Activated CD4-positive, alpha-beta T cell treated with anti-CD3 and anti-CD28 coated beads for 1 hour (primary cell): ENCODE measurements at places on chromosomes 12 and 14.

DNA sequence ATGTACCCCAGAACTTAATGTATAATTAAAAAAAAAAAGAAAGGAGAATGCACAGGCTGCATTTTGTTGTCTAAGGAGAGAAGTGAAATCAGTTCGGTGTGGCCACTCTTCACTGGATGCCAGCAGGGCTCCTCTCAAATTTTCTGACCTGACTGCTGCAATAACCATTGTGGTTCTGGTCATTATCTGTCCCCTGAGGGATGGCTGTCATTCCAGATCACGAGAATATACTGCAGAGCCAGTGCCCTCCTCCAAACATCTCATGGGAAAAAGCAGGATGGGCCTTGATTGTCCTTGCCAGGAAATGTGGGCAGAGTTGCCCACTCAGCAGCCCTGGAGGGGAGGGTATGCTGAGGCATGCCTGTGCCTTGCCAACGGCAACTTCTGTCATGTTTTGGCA, 139.1 kb downstream of the SLC8A3 start:
- DNase-seq = no peak

- no peak for DNase-seq
Measured at GRCh38 chr14:45089813-45090212, 5.9 kb downstream of the PRPF39 start.

DNA sequence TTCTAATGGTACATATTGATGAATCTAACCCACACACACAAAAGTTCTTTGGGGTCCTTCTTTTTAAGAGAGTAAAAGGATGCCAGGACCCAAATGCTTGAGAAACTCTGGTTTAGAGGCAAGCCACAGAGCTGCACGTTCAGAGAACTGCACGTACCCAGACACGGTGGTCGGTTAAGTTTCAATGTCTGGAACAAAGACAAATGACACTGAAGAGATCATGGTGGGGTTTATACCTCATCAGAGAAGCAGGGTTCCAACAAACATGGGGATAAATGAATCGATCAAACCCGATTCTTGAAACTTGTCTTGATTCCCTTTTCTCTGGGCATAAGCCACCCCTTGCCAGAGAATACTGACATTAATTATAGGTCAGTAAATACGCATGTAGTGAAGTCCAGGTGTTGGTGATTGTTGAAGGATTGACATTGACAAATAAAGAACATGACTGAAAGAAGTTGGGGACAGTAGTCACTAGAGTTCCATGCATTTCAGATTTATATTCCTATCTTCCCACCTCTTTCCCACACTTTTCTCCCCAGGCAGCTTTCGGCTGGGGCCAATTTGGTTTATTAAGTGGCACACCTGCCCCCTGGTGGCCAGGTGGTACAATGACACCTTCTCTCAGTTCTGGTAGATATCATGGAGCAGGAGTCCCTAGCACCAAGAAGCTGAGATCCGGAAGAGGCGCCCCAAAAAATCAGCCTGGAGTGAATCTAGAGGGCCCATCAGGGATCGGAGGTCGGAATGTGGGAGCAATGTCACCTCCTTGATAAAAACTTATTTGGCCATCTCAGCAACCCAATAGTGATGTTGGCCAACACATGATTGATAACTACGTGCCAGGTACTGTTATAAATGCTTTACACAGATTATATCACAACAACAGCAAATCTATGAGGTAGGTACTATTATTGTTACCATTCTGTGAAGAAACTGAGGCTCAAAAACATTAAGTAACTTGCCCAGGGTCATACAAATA, 17.8 kb upstream of the HDAC7 start:
- peak; percentile 55 for DNase-seq

GRCh38 chr14:94376976-94377865, 11.2 kb downstream of the SERPINA1 start:
- DNase-seq = no peak

DNA sequence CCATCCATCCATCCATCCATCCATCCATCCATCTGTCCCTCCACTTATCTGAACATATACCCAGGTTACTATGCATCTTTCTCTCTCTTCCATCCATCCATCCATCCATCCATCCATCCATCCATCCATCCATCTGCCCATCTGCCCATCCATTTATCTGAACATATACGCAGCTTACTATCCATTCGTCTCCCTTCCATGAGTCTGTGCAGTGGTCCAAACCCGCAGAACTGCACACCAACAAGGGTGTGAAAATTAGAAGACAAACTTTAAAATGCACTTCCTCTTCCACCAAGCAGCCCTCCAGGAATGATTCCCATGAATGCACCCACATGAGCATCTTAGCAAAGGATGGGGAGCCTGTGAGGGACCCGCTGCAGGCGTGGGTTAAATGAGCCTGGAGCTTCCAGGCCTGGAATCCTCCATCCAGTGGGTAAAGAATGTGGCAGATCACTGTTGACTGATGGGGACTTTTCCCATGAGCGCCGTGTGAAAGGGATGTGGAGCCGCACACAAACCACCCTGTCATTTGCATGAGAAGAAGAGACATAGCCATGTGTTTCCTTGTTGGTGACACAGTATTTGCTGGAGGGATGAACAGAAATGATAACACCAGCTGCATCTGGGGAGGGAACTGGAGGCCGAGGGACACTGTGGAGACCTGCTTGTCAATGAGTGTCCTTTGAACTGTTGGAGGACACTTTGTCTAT, 376.6 kb downstream of the ADGRD1 start:
- DNase-seq = no peak

GRCh38 chr12:13079440-13079906, 24.0 kb downstream of the GSG1 start:
- no peak for DNase-seq

- no peak for DNase-seq
Measured at GRCh38 chr14:32978691-32979255, 40.1 kb downstream of the NPAS3 start.

GRCh38 chr12:14886271-14886670, 617 bp upstream of the MGP start:
- DNase-seq = no peak

- DNase-seq = no peak
Measured at GRCh38 chr14:89032086-89032649, 207.7 kb downstream of the TTC8 start.

- no peak for DNase-seq
Measured at GRCh38 chr12:67650388-67651131, 2.0 kb downstream of the DYRK2 start.

GRCh38 chr12:110677206-110677911, 11.6 kb downstream of the HVCN1 start:
- no peak for DNase-seq

DNA sequence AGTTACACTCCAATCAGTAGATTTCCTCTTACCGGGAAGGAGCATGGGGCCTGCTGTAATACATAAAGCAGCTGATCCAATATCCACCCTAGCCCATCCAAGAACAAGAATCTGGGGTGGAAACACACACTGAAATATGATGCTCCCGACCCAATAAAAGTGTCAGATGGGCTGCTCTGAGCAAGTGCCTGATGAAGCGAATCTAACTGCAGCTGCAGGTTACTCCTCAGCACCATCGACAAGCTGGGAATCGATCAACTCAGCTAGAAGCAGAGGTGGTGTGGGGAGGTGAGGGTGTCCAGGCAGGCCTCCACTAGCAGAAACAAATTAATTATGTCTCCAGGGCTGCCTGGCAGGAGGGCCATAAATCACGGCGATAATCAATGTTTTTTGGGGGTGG, 64.0 kb upstream of the WSCD2 start:
- DNase-seq = no peak

- DNase-seq = no peak
Measured at GRCh38 chr14:105605464-105606304, 79.3 kb downstream of the TMEM121 start.

DNA sequence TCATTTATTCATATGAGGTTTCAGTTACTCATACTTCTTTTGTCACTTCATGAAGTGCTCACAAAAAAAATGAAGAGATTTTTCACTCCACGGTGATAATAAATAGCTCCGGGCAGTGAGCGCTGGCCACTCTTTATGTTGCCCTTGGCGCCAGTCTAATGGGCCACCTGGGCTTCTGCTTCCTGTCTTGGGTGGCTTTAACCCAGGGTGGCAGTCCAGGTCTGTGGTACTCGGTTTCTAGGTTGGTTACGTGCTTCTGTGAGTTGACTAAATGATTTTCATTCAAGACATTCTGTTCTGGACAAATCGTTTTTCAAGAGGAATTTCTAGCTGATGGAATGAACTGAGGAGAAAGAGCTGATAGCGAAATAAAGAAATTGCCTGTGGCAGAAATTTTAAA, 34.6 kb upstream of the NID2 start:
- DNase-seq = no peak

DNA sequence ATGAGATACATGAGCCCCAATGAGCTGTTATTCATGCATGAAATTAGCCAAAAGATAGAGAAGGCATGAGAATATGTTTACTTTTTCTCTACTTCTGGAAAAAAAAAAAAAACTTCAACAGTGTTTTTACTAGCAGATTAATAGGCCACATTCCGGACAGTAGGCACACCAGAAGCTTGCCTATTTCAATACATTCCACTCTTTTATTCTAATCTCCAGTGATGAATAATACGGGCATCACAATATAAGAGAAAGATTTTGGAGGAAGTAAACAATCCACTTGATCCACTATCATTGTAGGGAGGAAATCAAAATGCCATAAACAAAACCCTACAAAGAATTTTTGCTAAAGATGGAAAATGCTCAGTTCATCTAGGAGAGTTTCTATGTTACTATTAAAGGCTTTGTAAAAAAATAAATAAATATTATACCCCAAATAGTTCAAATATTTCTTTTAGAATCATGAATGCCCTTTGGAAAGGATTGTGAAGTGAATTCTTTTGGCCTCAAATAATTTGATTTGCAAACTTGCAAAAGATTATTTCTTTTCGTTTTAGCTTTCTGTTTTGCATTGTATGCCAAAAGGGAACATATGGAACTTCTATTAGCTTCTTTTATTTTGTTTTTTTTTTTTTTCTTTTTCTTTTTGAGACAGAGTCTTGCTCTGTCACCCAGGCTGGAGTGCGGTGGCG, 232.6 kb downstream of the EPS8 start:
- DNase-seq = no peak

DNA sequence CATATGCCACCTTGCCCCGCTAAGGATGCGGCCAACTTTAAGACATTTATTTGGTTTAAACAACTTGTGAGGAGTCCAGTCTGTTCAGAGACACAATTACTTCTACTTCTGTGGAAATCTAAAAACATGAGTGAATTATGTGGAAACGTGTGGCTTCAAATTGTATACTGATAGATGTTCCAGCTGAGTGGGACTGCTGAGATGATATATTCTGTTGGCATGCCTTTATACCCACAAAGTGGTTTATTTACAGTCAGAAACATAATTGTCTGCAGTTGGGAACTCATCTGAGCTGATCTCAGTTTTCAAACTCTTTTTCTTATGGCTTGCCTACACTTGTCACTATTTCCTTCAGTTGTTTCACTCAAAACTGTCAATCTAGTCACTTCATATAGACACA, 67.8 kb downstream of the FLRT2 start:
- DNase-seq = no peak

- no peak for DNase-seq
Measured at GRCh38 chr12:57515934-57516541, 4.3 kb downstream of the DDIT3 start.

DNA sequence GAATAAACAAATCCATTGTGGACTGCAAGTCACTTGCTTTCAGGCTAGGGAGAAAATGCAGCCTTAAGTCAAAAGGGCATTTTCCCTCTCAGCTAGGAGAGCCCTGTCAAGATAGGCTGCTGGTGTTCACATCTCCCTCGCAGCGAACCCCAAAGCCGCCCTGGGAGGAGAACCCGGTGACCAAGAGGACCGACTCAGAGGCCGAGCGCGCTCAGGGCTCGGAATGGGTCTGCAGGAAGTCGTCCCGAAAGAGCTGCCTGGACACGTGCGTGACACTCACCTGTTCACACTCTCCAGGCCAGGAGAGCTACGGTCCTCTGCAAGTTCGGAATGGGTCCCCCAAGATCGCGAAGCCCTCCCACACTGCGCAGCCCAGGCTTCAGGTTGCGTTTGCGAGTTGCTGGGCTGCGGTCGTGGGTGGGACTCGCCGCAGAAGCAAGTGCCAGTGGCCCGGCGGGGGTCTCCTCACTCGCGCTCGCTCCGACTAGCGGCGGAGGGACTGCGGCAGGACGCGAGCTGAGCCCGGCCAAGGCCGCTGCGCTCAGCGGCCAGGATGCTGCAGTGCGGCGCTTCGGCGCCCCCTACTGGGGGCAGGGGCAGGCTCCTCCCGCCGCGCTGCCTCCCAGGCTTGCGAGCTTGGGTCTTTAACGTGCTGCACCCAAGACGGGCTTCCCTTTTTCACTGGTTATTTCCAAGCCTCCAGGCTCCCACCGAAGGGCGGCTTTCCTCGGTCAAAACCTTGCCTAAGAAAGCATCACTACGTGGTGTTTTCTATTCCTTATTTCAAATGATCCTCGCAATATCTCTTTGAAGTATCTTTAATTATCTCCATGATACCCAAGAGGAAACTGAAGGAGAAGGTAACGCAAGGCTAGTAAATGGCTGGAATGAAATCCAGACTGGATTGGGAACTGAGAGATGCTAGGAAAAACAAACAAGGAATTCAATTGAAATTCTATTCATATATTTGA, at the start of gene RERG:
TSS of gene RERG (minus strand) at position 503 of the 971 bp plus-strand sequence. CDS start 3,928 bp downstream, outside the sequence.
- peak; percentile 58 for DNase-seq

GRCh38 chr12:117363953-117364486, 2.6 kb upstream of the NOS1 start:
- DNase-seq = no peak

GRCh38 chr12:103530307-103531066, 34.7 kb upstream of the C12orf42 start:
- DNase-seq = no peak

- peak; percentile 58 for DNase-seq
Measured at GRCh38 chr14:94036313-94037167, 10.4 kb downstream of the OTUB2 start.

GRCh38 chr12:122012184-122012583, 9.5 kb upstream of the BCL7A start:
- no peak for DNase-seq

GRCh38 chr14:97277711-97278110, 480.5 kb downstream of the VRK1 start:
- DNase-seq = no peak

DNA sequence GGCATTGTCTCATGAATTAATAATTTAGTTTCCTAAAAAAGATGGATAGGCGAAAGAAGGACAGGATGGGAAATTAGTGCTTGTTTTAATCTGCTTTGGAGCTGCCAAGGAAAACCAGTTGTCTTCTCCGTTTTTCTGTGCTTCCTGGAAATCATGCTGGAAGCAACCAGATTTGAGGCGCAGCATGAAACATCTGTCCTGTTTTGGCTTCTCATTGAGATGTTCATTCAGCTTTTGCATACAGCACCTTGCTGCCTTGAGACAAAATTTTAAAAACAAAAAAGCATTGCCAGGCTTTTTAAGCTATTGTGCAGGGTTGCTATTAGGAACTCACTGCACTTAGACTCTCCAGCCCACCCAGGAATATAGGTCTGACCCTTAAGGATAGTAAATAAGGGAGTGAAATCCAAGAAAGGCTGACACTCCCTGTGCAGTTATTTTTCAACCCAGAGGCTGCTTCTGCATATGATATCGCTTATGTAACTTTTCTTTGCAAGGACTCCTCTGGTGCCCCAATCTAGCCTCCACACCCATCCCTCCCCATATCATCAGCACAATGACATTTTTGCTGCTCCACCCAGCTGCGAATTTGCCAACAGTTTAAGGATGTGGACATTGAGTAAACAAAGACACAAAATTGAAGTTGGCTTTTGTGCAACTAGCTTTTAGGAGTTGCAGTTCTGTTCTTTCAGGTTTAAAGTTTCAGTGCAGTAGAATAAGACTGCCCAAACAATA, 46.9 kb upstream of the MDM1 start:
- no peak for DNase-seq
